ENCODE measurements at places on chromosomes 2 and 18.

DNA sequence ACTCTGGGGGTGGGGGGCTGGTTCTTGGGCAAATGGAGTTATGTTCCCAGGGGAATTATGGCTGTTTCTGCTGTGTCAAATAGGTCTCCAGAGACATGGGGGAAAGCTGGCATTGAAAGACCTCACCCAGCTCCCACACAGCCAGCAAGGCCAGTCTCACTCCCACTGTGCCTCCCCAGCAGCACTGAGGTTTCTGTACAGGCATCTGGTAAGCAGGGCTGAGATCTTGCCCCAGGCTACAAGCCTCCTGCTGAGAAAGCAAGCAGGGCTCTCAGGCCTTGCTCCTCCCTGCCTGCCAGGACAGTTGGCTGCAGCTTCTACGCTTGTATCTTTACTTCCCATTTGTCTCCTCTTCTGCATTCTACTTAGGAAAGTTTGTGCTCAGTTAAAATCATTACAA is 50.5 kb upstream of the FHOD3 start:
- DNase-seq: no peak

- DNase-seq: no peak
Measured at GRCh38 chr2:49102146-49102545, 52.2 kb downstream of the FSHR start.

DNA sequence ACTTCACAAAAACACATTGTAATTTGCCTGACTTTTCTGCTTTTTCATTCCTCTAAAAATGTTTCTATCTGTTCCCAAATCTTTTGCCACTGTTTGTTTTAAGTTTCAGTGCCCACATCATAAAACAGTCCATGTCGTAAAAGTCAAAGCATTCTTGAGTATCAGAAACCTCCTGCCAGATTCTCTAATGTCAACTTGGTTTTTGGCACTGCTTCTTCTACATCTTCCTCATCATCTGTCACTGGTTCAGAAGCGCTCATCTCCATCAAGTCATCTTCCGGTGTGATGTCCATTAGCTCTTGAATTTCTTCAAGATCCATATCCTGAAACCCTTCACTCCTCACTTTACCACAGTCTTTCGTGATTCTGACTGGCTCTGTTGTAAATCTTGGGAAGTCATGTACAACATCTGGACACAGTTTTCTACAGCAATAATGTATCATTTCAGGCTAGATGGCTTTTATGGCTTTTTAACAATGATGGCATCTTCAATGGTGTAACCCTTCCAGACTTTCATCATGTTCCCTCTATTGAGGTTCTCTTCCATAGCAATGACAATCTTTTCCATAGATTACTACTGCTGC is 19.6 kb downstream of the CUL3 start:
- no peak for DNase-seq

DNA sequence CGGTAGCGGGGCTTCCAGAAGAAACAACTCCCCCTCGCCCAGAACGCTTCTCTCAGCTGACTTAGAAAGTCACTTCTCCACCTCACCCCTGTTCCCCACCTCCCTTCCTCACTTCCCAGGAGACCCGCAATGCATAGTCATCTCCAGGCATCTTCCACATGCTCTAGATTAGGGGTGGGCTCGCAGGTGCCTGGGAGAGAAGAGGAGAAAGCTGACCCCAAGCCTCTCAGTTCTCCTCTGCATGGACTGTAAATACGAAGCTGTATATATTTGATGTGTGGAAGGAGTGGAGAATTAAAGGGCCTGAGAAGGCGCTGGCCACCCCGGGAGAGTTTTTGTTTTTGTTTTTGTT is 1.8 kb downstream of the MAL start:
- no peak for DNase-seq

DNA sequence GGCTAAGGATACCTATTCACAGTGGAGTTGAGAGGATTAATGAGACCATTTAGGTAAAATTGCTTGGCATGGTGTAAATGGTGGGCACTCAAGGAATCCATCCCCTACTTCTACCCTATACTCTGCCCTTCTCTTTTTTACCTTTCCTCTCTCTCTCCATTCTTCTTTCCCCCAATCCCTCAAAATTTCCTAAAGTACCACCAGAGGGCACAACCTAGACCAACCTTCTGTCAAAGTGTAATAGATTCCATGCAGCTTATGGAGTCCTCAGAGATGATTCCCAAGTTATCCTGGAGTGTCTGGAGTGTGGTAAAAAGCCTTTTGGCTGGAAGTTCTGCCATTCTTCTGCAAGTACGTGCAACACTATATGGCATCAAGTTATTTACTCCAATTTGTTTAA is 33.0 kb upstream of the CCDC195 start:
- DNase-seq: peak; percentile 3

- no peak for DNase-seq
Measured at GRCh38 chr2:38421274-38422056, 44.4 kb upstream of the ATL2 start.

DNA sequence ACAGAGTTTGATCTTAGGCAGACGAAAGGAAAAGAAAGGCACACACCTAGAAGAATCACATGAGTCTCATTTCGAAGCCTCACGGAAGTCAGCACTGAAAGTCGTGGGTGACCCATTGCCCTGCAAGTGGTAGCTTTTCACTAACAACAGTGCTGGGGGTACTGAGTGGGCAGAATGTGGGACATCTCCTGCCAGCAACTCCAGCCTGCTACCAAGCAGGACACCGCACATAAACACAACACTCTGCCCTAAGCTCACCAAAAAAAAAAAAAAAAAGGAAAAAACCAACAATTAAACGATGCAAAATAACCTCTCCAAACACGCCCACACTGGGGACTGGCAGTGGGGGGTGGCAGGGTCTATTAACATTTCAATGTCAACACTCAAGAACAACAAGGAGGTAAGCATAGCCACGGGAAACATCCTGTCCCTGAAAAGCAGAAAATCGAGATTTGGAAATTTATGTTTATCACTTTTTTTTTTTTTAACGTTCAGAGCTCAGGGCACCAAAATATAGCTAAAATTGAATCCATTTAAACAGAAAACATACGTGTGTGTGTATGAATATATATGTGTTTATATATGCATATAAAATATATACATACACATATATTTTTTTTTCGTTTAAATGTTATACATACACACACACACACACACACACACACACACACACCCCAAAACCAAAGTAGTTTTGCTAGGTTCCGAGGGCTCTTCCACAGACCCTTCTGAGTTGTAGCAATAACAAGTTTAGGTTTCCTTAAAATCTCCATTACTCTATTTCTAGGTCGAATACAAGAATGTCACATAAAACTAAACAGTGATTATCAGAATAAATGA is 2.2 kb downstream of the INO80D start:
- DNase-seq: no peak

- DNase-seq: no peak
Measured at GRCh38 chr2:227188292-227188691, 23.9 kb downstream of the COL4A3 start.

- no peak for DNase-seq
Measured at GRCh38 chr2:71995067-71995665, 152.5 kb downstream of the CYP26B1 start.

GRCh38 chr18:6449213-6449612 is 34.5 kb upstream of the L3MBTL4 start:
- no peak for DNase-seq

DNA sequence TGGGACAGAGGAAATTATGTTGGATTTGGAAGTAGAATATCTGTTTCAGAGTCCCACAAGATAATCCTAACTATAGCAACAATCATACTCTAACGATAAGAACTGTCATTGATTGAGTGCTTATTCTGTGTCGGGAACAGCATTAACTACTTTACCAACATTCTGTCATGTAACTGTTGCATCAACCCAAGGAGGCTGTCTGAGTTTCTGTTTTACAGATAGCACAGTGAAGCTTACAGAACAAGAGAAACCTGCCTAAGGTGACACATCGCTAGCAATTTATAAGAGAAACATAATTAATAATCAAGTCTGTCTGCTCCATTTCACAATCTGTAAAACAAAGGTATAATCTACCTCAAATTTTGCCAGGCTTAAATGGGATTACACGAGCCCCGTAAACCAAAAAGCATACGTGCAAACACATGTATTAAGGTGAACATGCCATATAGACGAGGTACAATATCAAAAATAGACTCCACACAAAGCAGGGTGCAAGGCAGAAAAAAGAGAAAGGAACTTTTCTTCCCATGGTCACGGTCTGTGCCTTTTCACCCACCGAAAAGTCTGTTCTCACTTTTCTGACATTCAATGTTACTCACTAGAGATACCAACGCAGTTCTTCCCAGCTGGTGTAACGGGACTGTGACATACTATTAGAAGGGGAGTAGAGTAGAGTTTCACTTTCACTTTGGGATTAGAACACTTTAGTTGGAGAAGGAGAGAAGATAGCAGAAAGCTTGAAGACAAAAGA is 37.2 kb upstream of the SLC8A1 start:
- DNase-seq: no peak

- DNase-seq: no peak
Measured at GRCh38 chr2:83817511-83817910, 641.6 kb downstream of the SUCLG1 start.

DNA sequence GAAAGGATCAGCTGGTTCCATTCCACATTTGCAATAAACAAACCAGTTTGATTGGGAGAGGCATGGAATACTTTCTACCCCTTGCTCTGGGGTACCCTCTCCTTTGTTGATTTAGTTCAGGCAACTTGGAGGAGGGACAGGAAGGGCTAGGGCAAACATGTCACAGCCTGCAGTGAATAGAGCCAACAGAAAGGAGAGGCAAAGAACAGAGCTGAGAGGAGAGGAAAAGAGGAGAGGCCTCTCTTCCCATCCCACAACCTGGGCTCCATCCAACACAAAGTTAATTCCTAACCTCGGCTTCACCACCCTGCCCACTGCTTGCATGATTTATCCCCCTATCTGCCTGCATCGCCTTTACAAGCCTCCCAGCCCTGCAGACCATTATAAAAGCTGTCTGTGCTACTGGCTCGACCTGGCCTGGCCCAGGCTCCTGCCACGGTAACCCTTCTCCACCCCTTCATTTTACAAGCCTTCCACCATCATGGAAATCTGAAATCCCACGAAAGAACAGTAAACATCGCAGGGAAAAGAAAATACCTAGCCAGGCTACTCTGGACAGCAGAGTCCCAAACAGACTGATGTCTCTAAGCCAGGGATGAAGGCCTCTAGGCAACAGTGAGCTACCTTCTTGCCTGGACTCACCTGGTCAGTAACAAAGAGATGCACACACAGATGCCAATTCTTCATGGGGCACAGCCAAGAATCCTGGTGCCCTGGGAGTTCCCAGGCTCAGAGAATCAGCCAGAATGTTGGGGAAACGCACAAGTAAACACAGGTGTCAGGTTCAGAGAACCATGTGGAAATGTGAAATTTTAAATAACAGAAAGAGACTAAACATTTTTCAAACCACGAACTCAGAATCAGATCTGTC is 43.6 kb downstream of the NHEJ1 start:
- no peak for DNase-seq

- DNase-seq: no peak
Measured at GRCh38 chr18:68414407-68414806, 300.5 kb downstream of the TMX3 start.

DNA sequence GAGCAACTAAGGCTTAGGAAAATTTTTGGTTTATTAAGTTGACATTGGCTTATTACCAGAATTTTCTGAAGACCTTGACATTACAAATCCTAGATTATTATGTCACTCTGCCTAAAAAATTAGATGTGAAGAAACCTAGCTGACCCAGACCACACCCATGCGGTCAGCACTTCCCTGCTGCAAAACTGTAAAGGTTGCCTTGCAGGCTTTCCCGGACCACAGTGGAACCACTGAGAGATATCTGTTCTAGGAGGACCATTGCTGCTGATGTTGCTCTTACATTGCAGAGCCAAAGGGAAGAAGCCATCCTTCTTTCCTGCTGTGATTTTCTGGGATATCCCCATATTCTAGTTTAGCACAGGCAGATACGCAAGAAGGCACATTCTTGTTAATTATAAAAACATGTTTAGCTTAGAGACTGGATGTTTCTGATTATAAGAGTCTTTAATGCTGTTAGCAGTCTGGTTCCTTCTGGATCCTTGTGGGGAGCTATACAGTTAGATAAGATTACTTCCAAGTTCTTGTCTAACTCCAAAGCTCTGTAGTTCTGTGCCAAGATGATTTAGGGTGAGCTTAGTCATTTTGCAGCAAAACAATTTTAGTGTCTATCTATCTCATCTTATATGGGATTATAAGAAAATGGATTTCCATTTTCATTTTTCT is 70.2 kb downstream of the AOX1 start:
- no peak for DNase-seq

- DNase-seq: no peak
Measured at GRCh38 chr2:101710471-101711318, 13.2 kb downstream of the MAP4K4 start.

DNA sequence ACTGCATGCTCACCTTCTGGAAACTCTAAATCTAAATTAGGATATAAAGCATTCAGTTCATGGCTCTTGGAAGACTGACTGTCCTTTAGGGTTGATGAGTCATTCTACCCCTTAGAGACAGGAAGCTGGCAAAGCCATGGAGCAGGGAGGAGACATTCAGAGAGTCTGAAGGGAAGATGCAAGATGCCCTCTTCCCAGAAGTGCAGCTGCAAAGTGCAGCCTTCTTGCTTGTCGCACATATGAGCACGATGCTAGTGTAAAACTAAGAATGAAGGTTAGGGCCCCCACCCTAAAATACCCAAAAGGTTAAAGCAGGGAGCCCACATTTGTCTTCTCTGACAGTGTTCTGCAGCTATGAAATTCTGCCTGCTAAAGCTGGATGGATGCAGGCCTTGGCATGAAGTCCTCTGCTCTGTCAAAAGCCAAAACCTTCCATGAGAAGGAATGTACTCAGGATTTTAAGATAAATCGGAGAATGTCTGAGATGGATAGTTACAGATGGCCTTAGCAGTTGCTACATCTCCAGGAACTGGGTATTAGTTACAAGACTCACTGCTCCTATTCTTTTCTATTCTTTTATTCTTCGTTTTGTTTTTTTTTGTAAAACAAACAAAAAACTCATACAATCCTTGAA is 89.7 kb downstream of the POLE4 start:
- no peak for DNase-seq

DNA sequence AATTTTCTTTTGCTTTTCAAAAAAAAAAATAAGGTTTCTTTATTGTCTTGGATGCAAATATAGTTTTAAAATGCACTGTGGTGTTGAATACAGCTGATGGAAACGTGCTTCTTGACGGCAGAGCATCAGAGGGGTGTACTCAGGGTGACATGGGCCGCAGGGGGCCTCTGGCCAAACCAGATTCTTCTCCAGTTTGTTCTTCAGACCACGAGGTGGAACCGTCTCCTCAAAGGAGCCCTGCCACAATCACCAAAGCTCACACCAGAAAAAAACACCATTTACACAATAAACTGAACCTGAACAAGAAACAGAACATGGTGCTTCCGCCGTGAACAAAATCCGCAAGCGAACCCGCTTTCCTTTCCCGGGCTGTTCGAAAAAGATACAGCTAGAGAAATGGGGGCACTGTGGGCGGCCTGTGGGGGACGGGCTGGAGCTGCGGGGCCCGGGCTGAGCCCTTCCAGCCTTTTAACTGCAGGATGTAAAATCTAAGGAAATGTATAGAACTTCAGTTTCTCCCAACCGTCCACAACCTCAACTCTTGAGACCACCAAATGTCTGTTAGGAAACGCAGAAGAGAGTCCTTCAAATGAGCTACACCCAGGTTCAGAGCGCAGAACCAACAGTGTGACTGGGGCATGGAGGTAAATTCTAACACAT is 34.5 kb downstream of the PSMG2 start:
- no peak for DNase-seq
